ENCODE measurements at places on chromosomes 2 and 18.

- DNase-seq, result peak; percentile 83
These were observed 1.1 kb upstream of the MBOAT2 start for GRCh38 chr2:9004338-9005204.

- DNase-seq, result peak; percentile 53
These were observed 18.0 kb upstream of the FAP start for GRCh38 chr2:162261032-162261945.

- peak; percentile 48 for DNase-seq
These were observed 4.3 kb upstream of the TRPM8 start for GRCh38 chr2:233912691-233913423.

DNA sequence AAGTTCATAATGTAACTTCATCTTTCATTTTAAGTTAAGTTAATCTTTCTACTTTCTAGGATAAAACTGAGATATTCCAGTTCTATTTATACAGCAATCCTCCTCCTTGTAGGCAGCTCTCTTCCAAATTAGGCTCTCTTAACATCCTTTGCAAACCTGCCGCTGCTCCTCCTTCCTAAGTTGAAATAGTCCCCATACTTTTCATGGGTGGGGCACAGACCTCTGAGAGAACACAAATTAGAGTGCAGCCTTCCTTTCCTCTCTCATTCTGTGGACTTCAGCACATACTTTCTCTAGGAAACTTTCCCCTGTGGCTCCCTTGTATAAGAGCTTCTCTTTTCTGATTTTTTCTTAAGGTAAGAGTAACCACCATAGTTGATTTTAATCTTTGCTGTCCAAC lies 28.3 kb downstream of the TWSG1 start:
- no peak for DNase-seq

DNA sequence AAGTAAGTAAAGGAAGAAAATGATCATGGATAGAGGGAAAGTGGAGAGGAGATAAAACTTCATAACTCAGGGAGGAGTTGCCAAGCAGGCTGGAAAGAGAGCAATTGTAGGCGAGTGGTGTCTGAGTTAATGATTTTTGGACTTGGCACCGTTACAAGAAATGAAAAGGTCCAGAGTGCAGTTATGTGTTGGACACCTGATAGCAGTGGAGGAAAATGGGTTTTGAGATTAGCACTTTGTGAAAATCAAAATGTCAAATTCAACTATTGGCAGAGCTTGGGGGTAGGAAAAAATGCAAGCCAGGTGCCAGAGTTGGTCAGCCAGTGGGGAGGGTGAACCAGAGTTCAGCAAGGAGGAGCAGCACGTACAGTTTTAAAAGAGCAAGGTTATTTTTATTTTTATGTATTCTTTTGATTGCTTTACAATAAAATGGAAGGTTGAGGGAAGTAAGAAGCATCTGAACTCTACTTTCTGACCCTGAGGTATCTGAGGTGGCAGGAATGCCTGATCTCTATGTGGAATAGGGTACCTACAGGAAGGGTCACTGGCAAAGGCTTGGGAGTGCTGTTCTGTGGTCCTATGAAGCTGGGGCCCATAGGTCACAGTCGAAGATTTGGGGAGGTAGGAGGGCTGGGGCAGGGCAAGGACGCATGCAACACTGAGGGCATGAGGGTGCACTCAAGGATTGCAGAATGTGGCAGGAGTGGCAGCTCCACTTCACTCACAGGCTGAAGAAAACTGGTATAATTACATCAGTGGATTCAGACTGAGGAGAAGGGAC lies 127.5 kb downstream of the CD8B2 start:
- DNase-seq, result peak; percentile 34

GRCh38 chr2:233419602-233420391 lies 65.5 kb downstream of the DGKD start:
- DNase-seq, result no peak

DNA sequence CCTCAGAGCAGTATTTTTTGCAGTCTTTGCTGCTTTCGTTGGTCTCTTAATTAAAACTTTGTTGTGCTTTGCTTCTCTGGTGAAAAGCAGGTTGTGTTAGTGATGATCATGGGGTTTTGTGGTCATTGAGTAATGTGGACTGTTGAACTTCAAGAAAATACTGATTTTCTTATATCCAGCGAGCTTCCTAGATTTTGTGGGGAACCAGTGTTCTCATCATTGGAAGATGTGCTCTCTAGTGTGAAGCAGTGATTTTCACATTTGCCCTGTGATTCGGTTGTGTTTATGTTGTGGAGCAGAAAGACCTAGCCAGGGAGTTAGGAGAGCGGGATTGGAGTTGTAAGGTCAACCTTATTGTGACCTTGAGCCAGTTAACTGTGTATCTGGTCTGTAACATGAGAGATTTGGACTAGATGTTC lies 12.4 kb downstream of the ASAP2 start:
- no peak for DNase-seq

DNA sequence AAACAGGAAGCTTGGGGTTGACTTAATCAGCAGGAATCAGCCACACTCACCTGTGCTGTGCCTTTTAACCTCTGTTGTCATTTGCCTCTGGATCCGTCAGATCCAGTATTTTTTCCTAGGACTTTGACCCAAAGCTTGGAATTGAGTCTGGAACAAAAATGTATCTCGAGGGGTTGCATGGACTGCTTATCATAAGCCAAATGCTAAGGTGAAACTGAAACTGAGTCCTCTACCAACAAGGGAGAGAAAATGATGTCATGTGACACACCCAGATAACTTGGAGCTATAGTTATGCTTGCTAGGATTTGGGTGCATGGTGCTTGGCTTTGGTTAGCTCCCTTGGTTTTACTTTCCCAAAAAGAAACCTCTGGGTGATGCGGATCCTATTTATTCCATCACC lies 2158.6 kb upstream of the PIK3C3 start:
- peak; percentile 29 for DNase-seq

- DNase-seq, result no peak
These were observed 163.2 kb upstream of the KLF7 start for GRCh38 chr2:207328944-207329386.

GRCh38 chr2:41294331-41294730 lies 753.5 kb upstream of the PKDCC start:
- DNase-seq, result no peak

DNA sequence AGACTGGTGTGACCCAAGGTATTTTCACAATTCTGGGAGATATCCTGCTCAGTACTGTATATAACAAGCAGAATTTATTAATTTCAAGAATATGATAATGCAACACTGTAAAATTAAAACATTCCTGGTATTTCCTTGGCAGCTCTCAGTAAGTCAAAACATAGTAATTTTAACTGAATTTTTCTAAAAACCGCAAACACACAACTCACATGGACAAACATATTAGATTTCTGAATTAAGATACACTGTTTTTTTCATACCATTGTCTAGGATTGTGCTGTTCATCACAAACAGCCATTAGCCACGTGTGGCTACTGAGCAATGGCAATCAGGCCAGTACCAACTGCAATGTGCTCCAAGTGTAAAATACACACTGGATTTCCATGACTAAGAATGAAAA lies 29.6 kb downstream of the LPIN2 start:
- DNase-seq, result no peak

DNA sequence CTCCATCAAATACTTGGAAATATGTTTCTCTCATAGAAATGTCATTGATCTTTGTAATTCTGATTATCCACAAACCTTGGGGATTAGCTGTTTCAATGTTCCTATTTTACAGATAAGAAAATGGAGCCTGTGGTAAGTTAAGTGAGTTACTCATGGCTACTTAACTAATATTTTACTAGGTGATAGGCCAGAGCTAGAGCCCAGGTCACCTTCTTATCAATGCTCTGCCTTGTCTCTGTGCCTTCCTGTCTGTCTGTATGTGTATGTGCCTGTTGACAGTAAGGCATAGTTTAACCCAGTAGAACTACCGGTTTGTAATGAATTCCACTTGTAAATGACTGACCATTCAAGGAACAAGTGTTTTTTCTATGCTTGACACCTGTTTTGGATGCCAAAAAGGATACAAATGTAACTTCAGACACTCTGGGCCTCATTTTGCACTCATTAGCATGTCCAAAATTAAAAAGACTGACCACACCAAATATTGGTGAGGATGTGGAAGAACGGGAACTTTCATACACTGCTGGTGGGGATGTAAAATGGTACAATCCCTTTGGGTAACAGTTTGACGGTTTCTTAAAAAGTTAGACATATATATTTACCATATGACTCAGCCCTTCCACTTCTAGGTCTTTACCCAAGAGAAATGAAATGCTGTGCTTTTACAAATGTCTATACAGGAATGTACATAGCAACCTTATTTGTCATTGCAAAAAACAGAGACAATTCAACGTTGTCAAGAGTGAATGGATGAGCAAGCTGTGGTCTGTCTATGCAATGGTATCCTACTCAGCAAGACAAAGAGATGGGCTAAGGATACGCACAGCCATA lies 19.6 kb upstream of the IL1A start:
- DNase-seq, result peak; percentile 82

- DNase-seq, result peak; percentile 64
These were observed 62.7 kb upstream of the KIF5C start for GRCh38 chr2:148812306-148812705.

- DNase-seq, result no peak
These were observed 315.4 kb downstream of the CDH7 start for GRCh38 chr18:66066191-66066590.

GRCh38 chr2:198400999-198401398 lies 596.6 kb downstream of the PLCL1 start:
- DNase-seq, result no peak

DNA sequence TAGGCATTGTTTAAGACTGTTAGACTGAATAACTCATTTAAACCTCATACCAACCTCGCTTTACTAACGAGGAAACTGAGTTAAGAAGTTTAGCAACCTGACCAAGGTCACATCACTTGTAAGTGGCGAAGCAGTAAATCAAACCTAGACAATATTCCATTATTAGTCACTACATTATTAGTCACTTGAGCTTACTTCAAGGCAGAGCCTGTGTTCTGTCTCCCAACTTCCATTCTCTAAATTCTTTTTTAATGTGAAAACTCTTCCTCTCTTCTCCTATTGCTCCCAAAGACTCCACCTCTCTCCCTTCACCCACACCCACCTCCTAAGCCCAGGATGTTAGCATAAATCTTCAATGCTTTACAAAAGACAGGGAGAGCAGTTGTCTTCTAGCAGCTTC lies 156.5 kb downstream of the ARL6IP6 start:
- peak; percentile 13 for DNase-seq

DNA sequence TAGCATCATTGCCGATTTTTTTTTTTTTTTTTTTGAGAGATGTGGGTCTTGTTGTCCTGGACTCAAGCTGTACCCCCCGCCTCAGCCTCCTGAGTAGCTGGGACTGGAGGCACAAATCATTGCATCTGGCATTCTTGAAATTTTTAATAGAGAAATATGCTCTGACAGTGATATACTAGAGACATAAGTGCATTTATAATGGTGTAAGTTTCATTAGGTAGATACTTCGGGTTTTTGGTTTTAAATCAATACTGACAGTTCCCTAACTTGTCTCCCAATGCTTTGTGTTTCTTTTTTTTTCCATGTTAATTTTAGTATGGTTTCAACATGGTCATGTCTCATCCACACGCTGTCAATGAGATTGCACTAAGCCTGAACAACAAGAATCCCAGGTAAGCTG lies 138.7 kb downstream of the PRPF40A start:
- no peak for DNase-seq

DNA sequence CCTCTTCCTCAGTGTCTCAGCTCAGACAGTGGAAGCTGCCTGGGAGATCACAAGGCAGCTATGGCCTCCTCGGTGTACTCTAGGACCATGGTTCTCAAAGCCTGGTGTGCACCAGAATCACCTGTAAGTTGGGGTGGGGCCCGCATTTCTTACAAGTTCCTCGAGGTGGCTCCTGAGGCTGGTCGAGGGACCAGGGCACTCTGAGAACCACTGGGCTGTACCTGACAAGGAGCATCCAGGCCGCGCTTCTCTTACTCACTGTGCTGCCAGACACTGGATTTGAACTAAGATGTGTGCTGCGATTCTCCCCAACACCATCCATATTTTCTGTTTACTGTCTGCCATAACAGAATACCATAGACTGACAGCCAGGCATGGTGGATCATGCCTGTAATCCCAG lies 59.5 kb downstream of the DIPK1C start:
- no peak for DNase-seq

DNA sequence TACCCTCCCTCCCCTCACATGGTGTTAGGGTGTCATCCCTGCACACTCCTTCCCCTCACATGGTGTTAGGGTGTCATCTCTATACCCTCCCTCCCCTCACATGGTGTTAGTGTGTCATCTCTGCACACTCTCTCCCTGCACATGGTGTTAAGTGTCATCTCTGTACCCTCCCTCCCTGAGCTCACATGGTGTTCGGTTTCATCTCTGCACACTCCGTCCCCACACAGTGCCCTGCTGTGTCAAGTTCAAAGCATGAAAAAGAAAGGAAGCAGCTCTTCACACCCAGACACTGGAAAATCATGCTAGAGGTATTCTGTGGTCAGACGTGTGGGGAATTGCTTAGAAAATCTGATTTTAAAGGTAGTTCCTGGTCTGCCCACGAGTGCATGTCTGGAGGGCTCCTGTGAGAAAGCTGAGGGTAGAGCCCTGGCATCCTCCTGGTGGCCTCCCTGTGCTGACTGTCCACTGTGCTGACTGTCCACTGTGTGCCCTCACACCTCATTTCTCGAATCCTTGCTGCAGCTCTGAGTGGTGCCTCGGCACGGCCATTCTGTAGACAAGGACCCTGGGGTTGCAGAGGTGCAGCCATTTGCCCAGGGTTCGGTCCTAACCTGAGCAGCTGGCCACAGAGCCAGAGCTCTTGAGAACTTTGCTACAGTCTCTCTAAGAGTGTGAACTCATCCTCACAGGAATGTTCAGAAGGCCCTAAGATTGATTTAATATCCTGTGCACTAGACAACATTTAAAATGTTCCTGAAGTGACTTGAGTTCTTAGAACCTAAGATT lies 69.1 kb upstream of the NFATC1 start:
- DNase-seq, result peak; percentile 32

DNA sequence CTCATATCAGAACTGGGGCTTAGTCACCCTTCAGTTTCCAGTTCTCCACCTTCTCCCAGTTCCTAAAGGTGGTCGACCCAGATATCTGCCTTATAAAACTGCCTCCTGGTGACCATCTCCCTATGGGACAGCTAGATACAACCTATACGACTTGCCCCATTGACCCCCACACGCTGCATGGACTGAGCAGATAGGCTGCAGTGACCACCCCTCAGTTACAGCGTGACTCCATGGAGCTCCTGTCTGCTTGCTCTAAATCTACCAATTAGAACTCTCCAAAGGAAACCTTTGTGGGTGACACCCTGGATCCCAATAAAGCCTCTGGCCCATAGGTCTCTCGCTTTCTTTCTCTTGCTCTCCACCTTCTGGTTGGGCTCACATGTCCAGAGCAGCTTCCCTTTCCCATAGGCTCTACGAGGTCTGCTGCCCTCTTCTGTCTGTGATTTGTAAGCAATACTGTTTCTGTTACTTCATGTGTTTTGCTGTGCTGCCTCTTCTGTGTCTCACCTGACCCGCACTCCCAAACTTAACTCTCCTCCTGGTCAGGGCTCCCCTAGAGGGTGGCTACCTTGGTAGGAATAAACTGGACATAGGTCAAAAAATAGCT lies 971.3 kb upstream of the FAM98A start:
- peak; percentile 68 for DNase-seq

DNA sequence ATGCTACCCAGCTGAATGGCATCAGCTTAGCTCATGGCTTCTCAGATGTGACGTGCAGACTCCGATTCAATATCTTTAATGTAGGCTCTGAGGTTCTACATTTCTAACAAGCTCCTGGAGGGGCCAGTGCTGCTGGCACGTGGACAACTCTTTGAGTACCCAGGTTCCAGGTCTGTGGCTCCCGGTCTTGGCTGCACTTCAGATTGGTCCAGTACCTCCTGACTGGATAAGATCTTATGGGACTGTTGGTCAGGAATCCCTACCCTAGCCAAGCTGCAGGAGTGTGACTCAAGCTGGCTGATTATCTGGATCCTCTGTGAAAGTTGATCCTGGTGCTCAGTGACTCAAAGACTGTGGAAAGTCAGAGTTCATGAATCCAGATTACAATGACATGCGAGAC lies 222.1 kb downstream of the ANKRD30B start:
- peak; percentile 65 for DNase-seq

All from kidney tubule cell (primary cell).